ENCODE measurements at places on chromosomes 5 and 9. TPM values are rescaled to one million over a fixed set of nuclear protein-coding genes. Genes with fewer than 3 reads are reported as not detected.
A peak's percentile ranks its signal among the peaks of the same experiment; 100 is the strongest.

GRCh38 chr9:34343090-34343489, 13.7 kb downstream of the NUDT2 start:
- no peaks in the 10 kb centered on the region for H3K36me3 ChIP-seq
- H3K27ac ChIP-seq = peak overlapping the region; percentile 32
- no peak for DNase-seq
- no peaks in the 10 kb centered on the region for H3K27me3 ChIP-seq
- H3K4me1 ChIP-seq = no peaks in the 10 kb centered on the region

- H3K4me3 ChIP-seq = no peak overlapping the region
- no peaks in the 10 kb centered on the region for H3K27me3 ChIP-seq
- peaks cover 19% of the 10 kb centered on the region for H3K4me1 ChIP-seq
- no peaks in the 10 kb centered on the region for H3K36me3 ChIP-seq
These were observed 2.8 kb downstream of the MAMDC4 start for GRCh38 chr9:136854842-136855460.

GRCh38 chr9:132283863-132284262, 70.9 kb downstream of the SETX start:
- no peak overlapping the region for H3K4me3 ChIP-seq
- H3K36me3 ChIP-seq = peaks cover 13% of the 10 kb centered on the region
- H3K27me3 ChIP-seq = no peaks in the 10 kb centered on the region
- H3K4me1 ChIP-seq = no peaks in the 10 kb centered on the region
- H3K27ac ChIP-seq = no peak overlapping the region

GRCh38 chr5:176396330-176396729, 7.8 kb downstream of the HIGD2A start:
- no peak overlapping the region for H3K4me3 ChIP-seq
- no peaks in the 10 kb centered on the region for H3K36me3 ChIP-seq
- H3K27ac ChIP-seq = peak overlapping the region; percentile 48
- no peaks in the 10 kb centered on the region for H3K27me3 ChIP-seq
- no peak for DNase-seq

DNA sequence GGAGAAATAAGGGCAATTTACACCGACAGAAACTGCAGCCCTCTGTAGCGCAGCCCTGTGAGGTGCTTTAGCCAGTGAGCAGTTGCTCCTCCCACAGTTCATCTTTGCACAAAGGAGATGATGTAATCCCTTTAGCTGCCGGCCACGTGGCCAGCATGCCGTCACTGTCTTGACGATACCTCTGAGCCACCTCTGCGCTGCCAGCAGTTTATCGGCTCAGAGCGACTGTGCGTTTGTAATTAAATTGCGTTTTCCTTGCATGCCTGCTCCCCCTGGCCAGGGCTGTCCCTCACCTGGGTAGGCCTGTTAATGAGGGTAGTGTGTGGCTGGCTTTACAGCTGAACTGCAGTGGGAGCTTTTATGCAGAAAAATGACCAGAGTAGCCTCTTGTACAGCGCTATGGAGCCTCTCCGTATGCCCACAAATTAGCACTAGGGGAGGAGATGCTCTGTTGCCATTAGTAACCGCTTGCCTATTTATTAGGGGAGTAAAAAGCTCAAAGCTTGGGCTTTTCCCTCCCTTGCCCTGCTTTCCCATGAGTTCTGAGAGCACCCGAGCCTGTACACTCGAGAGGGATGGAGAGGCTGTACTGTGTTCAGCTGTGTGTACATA, 107.0 kb downstream of the TRIO start:
- H3K27me3 ChIP-seq = no peaks in the 10 kb centered on the region
- peak overlapping the region; percentile 49 for H3K4me3 ChIP-seq
- H3K27ac ChIP-seq = peak overlapping the region; percentile 43

DNA sequence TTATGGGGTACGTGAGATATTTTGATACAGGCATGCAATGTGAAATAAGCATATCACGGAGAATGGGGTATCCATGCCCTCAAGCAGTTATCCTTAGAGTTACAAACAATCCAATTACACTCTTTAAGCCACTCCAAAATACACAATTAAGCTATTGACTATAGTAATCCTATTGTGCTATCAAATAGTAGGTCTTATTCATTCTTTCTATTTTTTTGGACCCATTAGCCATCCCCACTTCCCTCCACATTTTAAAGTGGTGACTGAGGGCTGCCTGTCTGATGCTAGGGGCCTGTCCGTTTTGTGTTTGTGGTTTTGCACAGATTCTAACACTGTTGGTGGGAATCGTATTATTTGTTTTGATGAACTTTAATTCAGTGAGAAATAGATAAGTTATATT, 129.7 kb upstream of the DHFR start:
- H3K27ac ChIP-seq = no peak overlapping the region
- H3K4me3 ChIP-seq = no peak overlapping the region
- no peaks in the 10 kb centered on the region for H3K27me3 ChIP-seq
- DNase-seq = no peak

- no peaks in the 10 kb centered on the region for H3K4me1 ChIP-seq
- H3K27me3 ChIP-seq = no peaks in the 10 kb centered on the region
- H3K27ac ChIP-seq = no peak overlapping the region
- H3K36me3 ChIP-seq = no peaks in the 10 kb centered on the region
- no peak overlapping the region for H3K4me3 ChIP-seq
These were observed 5.5 kb downstream of the EFCAB9 start for GRCh38 chr5:172199446-172199845.

DNA sequence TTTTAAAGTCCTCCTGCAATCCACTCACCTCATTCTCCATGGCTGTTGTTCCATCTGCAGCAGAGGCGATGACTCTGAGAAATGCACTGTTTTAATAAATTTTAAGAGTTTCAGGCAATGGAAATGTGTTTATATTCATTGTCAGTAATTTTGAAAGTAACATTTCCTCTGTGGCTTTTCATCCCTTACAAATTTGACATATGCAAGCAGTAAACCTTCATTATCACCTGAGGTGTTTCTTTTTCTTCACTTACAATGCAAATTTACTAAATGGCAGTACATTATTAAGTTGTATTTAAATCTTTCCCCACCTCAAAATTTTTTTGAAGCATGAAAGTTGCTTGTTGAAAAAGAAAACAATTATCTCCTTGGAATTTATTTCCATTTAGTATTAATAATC, 136.9 kb downstream of the DIRAS2 start:
- H3K4me3 ChIP-seq = no peak overlapping the region
- H3K27me3 ChIP-seq = no peaks in the 10 kb centered on the region
- no peak for DNase-seq
- H3K36me3 ChIP-seq = no peaks in the 10 kb centered on the region
- H3K4me1 ChIP-seq = no peaks in the 10 kb centered on the region

DNA sequence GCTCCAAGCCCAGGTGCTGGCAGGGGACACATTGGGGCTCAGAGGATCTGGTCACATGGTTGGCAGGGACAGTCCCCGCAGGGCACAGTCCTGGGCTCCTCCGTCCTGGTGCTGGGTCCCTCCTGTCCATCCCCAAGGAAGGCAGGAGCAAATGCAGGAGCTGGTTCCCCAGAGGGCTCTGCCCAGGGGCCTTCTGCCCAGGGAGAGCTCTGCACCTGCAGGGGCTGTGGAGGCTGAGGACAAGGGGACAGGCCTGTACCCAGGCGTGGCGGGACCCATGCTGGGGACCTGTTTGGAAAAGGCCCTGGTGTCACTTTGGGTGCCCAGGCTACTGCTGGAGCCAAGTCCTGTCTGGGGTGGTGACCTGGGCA, 7.2 kb downstream of the SPATA31E1 start:
- H3K4me1 ChIP-seq = no peaks in the 10 kb centered on the region
- H3K36me3 ChIP-seq = no peaks in the 10 kb centered on the region

DNA sequence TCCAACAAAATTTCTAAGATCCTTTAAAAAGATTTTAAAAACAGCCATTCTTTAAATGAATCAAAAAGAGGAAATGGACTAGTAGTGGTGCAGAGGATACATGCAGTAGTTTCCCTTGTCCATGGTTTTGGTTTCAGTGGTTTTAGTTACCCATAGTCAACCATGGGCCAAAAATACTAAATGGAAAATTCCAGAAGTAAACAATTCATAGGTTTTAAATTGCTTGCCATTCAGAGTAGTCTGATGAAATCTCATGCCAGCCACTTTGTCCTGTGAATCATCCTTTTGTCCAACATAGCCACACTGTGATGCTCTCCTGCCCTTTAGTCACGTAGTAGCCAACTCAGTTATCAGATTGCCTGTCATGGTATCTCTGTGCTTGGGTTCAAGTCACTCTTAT, 286.1 kb downstream of the ANXA1 start:
- no peak overlapping the region for H3K4me3 ChIP-seq
- DNase-seq = no peak
- no peaks in the 10 kb centered on the region for H3K27me3 ChIP-seq
- H3K4me1 ChIP-seq = no peaks in the 10 kb centered on the region
- H3K36me3 ChIP-seq = no peaks in the 10 kb centered on the region

DNA sequence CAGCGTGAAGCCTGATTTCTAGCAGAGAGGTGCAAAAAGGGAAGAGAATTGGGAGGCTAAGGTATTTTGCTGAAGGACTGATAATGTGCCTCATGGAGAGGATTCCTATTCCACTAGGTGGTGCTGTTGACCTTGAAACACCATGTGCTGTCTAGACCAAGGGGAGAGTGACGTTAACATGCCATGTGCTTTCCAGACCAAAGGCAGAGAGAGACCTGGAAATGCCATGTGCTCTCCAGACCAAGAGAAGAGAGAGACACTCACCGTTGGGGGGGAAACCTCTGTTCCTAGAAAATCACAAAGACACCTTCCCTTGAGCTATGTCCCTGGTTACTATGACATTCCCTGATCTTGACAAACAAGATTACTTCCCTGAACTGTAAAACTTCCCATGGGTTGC, 286.0 kb upstream of the TUSC1 start:
- no peak overlapping the region for H3K27ac ChIP-seq
- H3K4me1 ChIP-seq = no peaks in the 10 kb centered on the region
- H3K36me3 ChIP-seq = no peaks in the 10 kb centered on the region

GRCh38 chr5:111952555-111952954, 195.6 kb upstream of the NREP start:
- no peaks in the 10 kb centered on the region for H3K27me3 ChIP-seq
- no peak overlapping the region for H3K4me3 ChIP-seq
- H3K36me3 ChIP-seq = no peaks in the 10 kb centered on the region
- no peak for DNase-seq
- H3K4me1 ChIP-seq = no peaks in the 10 kb centered on the region

DNA sequence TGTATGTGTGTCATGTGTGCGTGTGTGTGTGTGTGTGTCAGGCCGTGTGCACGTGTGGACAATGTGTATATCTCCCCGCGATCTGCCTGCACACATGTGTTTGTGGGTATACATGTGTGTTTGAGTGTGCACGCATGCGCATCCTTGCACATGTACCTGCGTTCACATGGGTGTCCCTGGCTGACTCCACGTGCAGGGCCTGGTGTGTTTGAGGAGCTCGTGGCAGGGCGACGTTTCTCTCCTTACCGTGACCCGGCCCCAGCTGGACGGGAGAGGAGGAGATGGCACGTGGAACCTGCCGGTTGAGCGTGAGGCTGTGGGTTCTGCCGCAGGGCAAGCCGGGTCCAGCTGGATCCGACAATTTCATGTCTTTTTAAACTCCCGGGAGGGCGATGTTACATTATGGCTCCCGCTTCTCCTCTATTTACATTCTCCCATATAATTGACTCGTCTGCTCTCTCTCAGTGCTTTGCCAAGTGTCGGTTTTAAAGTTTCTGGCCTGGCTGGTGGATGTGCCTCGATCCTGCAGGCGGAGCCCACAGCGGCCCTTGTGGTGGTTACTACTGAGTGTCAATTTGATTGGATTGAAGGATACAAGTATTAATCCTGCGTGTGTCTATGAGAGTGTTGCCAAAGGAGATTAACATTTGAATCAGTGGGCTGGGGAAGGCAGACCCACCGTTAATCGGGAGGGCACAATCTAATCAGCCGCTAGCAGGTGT, 5.9 kb downstream of the COL5A1 start:
- DNase-seq = no peak
- peaks cover 3% of the 10 kb centered on the region for H3K27me3 ChIP-seq
- H3K36me3 ChIP-seq = no peaks in the 10 kb centered on the region
- H3K27ac ChIP-seq = no peak overlapping the region

- H3K27me3 ChIP-seq = no peaks in the 10 kb centered on the region
- no peak for DNase-seq
- H3K36me3 ChIP-seq = no peaks in the 10 kb centered on the region
These were observed 27.8 kb downstream of the ROPN1L start for GRCh38 chr5:10469253-10470050.

GRCh38 chr5:98570661-98571191, 202.7 kb upstream of the RGMB start:
- DNase-seq = no peak
- H3K4me3 ChIP-seq = no peak overlapping the region
- H3K36me3 ChIP-seq = no peaks in the 10 kb centered on the region

GRCh38 chr5:1666221-1666620, 133.4 kb downstream of the MRPL36 start:
- H3K27me3 ChIP-seq = peaks cover 34% of the 10 kb centered on the region
- no peak overlapping the region for H3K27ac ChIP-seq
- no peaks in the 10 kb centered on the region for H3K4me1 ChIP-seq
- peak; percentile 13 for DNase-seq
- no peak overlapping the region for H3K4me3 ChIP-seq

- no peaks in the 10 kb centered on the region for H3K27me3 ChIP-seq
- H3K27ac ChIP-seq = no peak overlapping the region
- no peaks in the 10 kb centered on the region for H3K4me1 ChIP-seq
- no peaks in the 10 kb centered on the region for H3K36me3 ChIP-seq
These were observed 29.6 kb downstream of the PSAT1 start for GRCh38 chr9:78326564-78326963.

Gene EXOSC2
- total RNA-seq = 17.8 TPM

Gene PCDHB12
- 5.0 TPM for total RNA-seq

Gene CDH9
- total RNA-seq = not detected

Gene NMUR2
- total RNA-seq = not detected

Gene APBA1
- total RNA-seq = 8.0 TPM

Gene CD274
- total RNA-seq = 3.1 TPM

Gene LRRC19
- not detected for total RNA-seq

Gene TAF1L
- total RNA-seq = not detected

Gene MOB3B
- total RNA-seq = 12.8 TPM

Gene SLC1A3
- total RNA-seq = 87.5 TPM

Gene PLCXD3
- total RNA-seq = 2.0 TPM

Gene CHSY3
- 2.5 TPM for total RNA-seq

Gene SLC6A7
- total RNA-seq = 0.16 TPM

Gene SPATA9
- total RNA-seq = 0.32 TPM

Gene SPARC
- 2,507 TPM for total RNA-seq

Gene ZNF483
- total RNA-seq = 5.9 TPM

Gene IL3
- not detected for total RNA-seq

Gene TOR4A
- total RNA-seq = 3.7 TPM
